ENCODE measurements at places on chromosomes 7 and 10. TPM values are rescaled to one million over a fixed set of nuclear protein-coding genes. Genes with fewer than 3 reads are reported as not detected.

Gene UBN2
- polyA plus RNA-seq = 26.3 TPM

Gene CYP2C18
- 0.32 TPM for polyA plus RNA-seq

DNA sequence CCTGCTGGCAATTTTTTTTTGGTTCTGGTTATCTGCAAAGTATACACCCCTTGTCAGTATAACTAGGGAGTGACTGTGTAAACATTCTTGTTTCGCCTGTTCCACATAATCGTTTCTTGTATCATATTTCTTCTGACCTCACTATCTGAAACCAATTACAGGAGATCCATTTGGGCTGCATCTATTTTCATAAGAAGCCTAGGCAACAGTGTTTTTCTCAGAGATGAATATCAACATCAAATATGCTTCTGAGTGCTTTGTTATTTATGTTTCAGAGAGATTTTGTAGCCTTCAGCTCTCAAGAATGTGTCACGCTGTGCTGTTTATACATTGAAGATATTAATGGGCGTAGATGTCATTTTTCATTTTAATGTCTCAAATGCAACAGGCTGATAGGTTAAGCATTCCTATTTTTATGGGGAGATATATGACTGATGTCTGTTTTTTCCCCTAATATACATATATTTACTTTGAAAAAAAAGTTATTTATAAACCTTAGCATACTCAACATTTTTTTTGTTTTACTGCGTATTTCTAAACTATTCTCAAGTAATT is 115.5 kb downstream of the FOXP2 start:
- no peak for DNase-seq

DNA sequence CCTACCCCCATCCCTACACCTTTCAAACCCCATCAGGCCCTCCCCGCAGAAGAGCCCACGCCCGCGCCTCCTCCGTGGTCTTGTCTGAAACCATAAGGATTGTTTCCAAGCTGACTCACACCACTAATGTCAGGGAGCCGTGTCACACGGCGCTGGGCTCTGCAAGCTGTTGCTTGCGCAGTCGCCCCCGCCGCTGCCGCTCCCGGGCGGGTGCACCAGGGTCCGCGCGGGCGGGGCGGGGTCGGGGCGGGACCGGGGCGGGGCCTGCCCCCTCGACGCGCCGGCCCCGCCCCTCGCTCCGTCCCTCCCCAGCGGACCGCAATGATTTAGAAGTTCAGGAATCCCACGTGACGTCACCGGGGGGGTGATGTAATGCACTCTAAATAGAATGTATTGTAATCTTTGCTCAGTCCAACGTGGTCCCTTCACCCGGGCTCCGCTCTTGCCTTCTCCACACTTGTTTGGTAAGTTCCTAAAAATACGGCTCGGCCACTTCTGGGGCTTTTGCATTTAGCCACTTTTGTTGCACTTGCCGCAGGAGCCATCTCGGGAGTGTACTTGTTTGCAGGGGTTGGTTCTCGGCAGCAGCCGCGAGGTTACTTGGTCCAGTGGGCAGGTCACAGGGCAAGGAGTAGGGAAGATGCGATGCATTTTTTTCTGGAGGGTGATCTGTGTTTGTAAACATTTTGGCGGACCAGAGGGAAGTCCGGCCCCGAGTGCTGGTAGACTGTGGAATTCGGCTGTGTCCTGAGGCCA is 3.2 kb upstream of the CREB5 start:
- peak; percentile 79 for DNase-seq

Gene HACD1
- polyA plus RNA-seq = 13.8 TPM

Gene KDM7A
- 11.2 TPM for polyA plus RNA-seq

Gene IDI2
- polyA plus RNA-seq = 0.25 TPM

Gene METTL27
- 17.9 TPM for polyA plus RNA-seq

DNA sequence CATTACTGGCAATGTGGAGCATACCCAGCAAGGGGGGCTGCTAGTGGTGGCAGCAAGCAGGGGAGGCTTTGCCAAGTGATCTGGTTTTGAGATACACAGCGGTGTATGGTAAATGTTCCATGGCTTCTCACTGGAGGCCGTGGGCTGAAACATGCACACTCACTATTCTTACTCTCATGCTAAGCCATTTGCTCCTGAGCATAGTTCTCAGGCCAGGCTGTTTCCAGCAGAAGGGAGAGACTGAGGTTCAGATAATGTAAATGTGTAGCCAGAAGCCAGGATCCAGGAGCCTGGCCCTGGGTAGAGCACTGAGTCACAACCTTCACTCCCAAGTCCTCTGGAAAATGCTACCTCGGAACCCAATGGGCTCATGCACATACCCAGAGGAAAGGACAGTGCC is 757.9 kb downstream of the GRID1 start:
- DNase-seq = no peak

DNA sequence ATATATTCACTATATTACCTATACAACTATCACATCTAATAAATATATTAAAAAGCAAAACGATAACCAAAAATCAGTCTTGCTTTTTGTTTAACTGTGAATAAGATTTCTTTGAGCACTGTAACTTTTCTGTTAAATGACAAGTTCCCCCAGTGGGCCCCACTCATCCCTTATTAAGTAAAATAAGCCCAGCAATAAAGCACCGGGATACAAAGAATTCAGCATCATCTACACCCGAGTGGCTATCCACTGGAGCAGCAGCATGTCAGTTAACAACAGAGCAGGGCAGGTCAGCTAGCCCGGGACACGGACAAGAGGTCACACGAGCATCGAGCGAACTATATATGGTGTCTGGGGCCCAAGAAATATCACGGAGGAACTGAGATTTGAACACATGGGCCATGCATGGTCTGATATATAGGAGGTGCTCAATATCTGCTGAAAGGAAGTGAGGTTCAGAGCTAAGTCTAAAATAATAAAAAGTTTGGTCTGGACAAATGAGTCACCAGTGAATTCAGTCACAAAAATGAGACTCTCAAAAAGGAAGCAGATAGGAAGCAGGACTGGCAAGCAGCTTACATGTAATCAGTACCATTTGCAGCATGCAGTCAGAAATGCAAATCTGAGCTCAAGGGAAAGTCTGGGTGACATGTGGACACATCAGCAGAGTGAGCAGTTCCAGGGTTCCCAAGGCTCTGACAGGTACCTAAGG is 4.1 kb downstream of the ERCC6 start:
- DNase-seq = no peak

All from left renal cortex interstitium (tissue), 4 donors.